SHP77 treated with DMSO at 0.1 percent for 48 hours (cell line): ENCODE measurements at places on chromosomes 6 and 20.

DNA sequence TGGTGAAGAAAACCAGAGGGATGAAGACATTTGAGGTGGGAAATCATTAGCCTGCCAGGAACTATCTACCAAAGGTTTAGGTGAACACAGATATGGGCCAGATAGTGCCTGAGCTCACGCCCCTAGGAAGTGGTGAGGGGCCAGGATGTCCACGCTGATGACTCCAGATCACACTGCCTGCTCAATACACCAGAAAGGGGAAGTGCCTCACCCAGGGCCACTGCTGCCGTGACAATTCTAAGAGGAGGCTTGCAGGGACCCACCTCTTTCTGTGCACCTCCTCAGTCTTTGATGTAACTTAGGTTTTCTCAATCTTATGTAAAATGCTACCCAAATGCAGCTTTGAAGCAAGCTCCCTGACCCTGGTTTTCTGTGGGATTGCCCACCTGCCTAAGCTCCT, 5.4 kb upstream of the RAB44 start:
- no peak for DNase-seq

GRCh38 chr6:13668291-13668928, 43.2 kb downstream of the RANBP9 start:
- no peak for DNase-seq

DNA sequence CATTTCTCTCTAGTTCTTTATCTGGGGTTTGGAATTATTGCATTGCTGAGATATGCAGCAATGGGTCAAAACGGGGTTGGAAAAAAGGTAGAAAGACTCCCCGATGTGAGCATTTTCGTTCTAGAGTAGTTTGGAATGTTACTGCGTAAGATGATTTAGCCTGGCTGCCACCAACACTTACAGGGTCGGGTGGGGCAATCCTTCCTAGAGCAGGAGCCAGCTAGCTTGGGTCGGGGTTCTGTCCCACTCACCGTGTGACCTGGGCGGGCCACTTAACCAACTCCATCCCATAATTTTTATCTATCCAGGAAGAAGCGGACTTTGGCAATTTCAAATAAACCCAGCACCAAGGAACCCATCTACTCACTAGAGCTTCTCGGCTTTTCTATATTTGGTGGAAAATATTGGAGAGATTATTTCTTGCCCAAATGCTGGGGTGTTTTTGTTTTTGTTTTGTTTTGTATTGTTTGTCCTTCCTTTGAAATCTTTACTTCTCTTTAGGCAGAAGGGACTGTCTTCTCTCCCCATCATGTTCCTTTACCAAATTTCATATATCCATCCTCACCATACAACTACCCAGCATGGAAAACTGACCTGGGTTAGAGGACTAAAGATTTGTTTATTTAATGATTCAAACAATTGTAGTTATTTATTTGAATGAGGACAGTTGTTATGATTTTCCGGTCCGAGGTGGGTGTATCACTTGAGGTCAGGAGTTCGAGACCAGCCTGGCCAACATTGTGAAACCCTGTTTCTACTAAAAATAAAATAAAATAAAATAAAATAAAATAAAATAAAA, 72.4 kb downstream of the GPX5 start:
- DNase-seq: peak; percentile 34

DNA sequence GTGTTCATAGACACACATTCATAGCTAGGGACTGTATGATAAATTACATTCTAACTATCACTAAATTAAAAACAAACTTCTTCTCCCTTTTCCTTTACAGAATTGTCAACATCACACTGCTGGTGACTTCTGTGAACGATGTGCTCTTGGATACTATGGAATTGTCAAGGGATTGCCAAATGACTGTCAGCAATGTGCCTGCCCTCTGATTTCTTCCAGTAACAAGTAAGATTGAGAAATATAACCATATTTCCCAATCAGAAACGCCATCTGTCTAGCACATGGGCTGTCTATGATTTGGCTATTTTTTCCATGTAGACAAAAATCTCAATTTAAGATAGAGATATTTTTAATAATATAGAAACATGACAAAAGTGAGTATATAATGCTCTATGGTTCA, 367.7 kb downstream of the ARHGAP18 start:
- no peak for DNase-seq

DNA sequence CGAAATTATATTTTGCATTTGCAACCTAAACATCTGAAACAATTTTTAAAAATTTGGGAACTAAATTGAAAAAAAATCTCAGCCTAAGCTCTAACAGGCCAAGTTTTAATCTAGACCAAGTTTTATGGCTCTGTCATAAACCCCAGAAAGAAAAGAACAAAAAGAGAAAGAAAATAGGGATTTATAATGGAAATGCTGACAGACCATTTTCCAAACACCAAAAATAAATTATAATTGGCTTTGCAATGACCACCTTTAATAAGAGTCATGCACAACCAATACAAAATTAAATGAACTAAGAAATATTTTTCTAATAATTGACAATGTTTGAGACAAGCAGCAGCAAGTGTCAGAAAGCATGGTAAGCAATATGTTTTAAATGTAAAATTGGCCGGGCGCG, 72.6 kb downstream of the WDR27 start:
- no peak for DNase-seq

GRCh38 chr6:156391061-156391672, 386.0 kb upstream of the ARID1B start:
- no peak for DNase-seq

- DNase-seq: no peak
These were observed 12.0 kb downstream of the GLP1R start for GRCh38 chr6:39060467-39061160.

- DNase-seq: no peak
These were observed 4.5 kb downstream of the TP53INP2 start for GRCh38 chr20:34708621-34709043.

GRCh38 chr6:5956939-5957338, 49.8 kb downstream of the NRN1 start:
- no peak for DNase-seq

- DNase-seq: no peak
These were observed 3.4 kb downstream of the MDGA1 start for GRCh38 chr6:37694259-37694658.

GRCh38 chr20:40680161-40680959, 8.7 kb downstream of the MAFB start:
- DNase-seq: no peak

- no peak for DNase-seq
These were observed 40.3 kb upstream of the TBX18 start for GRCh38 chr6:84804720-84805119.

GRCh38 chr6:122569230-122569771, 40.9 kb upstream of the PKIB start:
- DNase-seq: peak; percentile 88

DNA sequence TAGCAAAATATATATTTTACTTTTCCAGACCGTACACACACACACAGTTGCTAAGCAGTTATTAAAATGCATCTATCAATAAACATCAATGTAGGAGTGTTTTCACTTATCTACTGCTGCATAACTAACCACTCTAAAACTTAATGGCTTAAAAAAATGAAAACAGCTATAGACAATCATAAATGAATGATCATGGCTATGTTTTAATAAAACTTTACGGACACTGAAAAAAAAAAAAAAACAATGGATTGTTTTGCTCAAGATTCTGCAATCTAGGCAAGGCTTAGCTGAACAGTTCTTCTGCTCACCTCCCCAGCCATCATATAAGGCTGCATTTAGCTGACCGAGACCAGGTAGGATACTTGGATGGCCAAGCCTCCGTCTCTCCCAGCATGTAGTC, 125.4 kb upstream of the CCDC28A start:
- no peak for DNase-seq

- DNase-seq: no peak
These were observed 7.2 kb downstream of the PYGB start for GRCh38 chr20:25254986-25255680.

- DNase-seq: no peak
These were observed 158.7 kb downstream of the RNGTT start for GRCh38 chr6:88804701-88805100.

GRCh38 chr6:156280065-156280464, 497.1 kb upstream of the ARID1B start:
- peak; percentile 74 for DNase-seq

DNA sequence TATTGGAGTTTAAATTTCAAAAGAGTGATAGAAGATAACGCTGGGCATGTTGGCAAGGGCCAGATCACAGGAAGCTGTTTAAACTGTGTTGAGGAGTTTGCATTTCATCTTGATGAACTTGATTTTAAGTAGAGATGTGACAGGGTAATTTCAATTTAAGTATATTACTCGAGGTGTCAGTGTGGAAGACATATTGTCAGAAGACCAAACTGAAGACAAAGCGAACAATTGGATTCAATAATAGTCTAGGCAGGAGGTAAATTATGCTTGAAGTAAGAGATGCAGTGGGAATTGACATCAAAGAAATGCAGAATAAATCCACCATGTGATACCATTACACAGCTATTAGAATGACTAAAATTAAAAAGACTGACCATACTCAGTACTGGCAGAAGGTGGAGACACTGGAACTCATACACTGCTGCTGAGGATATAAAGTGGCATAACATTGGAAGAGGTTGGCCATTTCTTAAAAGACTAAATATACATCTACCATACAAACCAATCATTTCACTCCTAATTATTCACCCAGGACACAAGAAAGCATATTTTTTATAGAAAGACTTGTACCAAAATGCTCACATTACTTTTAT, 240.8 kb downstream of the ARHGAP18 start:
- DNase-seq: no peak

DNA sequence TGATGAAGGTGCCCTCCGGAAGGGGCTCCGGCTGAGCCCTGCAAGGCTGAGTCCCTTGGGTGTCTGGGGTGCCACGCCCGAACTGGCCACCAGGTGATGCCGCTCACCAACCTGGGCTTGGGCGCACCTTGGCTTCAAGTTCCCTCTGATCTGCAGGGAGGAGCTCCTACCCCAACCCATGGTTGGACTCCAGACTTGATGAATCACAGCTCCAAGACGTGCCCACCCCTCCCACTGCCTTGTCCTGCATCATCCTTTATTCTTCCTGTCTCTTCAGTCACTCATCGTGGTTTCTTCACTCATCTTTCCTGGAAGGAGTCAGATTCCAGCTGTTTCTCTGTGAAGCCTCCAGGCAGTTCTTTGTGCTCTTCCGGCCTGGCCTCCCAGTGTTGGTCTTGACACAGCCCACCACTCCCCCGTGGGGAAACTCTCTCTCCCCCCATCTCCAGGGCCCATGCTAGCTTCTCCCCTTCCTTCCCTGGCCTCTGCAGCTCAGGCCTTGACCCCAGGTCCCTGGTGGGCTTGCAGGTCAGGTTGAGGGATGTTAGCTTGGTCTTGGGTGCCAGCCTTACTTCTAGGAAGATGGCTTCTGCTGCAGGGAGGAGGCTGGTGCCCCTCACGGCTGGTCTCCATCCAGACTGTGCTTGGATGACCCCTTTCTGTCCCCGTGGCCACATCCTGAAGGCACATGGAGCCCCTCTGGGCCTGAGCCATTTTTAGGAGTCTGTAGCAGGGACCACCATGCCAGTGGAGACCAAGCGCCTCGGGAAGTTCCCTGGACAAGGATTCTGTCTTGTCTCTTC, 2.6 kb upstream of the ZBP1 start:
- DNase-seq: no peak

DNA sequence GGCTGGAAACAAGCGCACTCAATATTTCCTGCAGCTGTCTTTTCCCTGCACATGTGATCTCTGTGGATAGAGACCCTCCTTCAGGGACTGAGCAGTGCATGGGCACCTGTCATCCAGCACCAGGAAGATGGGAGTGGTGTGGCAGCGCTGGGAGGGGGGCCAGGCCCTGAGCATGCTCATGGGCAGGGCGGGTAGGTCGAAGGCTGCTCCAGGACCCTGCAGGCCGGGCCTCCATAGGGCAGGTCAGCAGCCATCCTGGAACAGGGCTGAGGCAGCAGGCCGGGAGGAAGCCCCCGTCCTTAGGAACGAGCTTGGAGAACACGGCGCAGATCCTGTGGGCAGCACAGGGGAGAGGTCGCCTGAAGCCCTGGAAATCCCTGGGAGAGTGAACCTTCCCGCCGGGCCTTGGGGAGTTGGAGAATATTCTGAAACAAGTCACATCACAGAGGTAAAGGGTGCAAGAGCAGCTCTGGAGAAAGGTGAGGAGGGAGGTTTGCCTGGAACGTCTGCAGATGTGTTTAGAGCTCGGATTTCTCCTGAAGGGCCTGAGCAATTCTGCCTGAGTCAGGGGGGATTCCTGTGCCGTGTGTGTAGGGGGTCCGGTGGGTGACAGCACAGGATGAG, 133.2 kb downstream of the SMOC2 start:
- no peak for DNase-seq

DNA sequence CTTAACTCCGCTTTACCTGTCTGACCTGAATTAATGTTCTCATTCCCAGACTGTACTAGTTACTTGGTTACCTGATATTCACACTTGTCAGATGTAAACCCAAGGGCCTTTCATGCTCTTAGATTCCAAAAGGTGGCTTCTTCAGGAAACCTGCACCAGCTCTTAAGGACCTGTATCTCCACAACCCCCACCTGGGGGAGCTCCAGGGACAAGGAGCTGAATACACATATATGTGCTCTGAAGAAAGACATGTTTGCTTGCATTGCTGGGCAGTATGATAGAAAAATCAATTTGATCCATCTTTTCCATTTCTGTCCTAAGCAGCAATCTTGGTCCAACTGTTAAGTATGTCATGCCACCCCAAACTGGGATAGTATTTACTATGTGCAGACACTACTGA, 64.8 kb upstream of the POU3F2 start:
- no peak for DNase-seq

- DNase-seq: no peak
These were observed 27.0 kb downstream of the SOD2 start for GRCh38 chr6:159665868-159666635.

DNA sequence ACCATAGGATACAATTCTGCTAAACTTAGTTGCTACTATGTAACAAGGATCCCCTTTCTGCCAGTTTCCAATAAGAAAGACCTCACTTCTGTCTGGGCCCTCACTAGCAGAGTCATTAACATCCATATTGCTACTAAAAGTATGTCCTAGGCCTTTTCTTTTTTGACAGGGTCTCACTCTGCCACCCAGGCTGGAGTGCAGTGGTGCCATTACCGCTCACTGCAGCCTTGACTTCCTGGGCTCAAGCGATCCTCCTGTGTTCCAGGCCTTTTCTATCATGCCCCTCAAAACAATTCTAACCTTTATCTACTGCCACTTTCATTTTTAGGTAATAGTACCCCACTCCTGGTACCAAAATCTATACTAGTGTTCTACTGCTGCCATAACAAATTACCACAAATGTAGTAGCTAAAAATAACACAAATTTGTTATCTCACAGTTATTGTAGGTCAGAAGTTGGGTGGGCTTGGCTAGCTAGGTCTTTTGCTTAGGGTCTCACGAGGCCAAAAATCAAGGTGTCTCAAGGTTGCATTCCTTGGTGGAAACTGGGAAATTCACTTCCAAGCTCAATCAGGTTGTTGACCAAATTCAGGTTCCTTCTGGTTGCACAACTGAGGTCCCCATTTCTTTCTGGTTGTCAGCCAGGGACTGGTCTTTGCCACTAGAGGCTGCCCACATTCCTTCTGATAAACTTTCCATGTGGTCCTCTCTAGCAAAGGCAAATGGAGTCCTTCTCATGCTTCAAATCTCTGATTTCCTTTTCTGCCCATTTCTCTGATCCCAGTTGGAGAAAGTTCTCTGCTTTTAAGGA, 3.0 kb downstream of the CSNK2A1 start:
- DNase-seq: no peak
